ENCODE measurements at places on chromosomes 11 and 22. TPM values are rescaled to one million over a fixed set of nuclear protein-coding genes. Genes with fewer than 3 reads are reported as not detected.
A peak's percentile ranks its signal among the peaks of the same experiment; 100 is the strongest.

FAM227A gene
- 2.5 TPM for total RNA-seq

USP2 gene
- 1.3 TPM for total RNA-seq

PRDM11 gene
- total RNA-seq = 13.8 TPM

CCDC81 gene
- total RNA-seq = 1.9 TPM

PLA2G3 gene
- not detected for total RNA-seq

DNA sequence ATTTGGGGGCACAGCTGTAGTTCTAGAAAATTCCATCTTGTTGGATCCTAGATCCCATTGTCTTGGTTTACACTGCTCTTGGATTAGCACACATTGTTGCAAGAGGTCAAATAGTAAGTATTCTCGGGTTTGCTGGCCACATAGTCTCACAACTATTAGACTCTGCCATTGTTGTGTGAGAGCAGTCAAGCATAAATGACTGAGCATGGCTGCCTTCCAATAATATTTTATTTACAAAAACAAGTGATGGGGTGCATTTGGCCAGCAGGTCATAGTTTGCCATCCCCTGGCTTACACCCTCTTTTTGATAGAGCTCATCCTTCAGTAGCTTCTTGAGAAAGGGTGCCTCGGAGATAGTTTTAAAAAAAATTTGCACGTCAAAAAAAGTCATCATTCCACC is 77.9 kb upstream of the ALX4 start:
- no peaks in the 10 kb centered on the region for H3K4me1 ChIP-seq
- no peaks in the 10 kb centered on the region for H3K27me3 ChIP-seq
- no peak overlapping the region for H3K27ac ChIP-seq
- H3K4me3 ChIP-seq = no peak overlapping the region
- no peak for DNase-seq

DNA sequence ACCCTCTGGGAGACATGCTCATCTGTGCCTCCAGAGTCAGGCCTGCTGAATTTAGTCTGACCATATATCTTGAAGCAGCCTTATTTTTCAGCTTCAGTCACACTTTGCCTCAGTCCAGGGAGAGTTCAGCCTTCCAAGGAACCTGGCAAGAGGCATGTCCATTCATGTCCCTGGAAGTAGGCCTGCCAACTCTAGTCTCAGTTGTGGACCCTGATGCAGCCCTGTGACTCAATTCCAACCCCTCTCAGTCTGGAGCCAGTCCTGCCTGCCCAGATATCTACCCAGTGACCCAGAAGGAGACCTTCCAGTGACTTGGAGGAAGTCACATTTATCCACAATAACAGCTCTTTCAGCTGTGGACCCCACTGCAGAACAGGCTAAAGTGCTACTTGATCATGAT is 566.6 kb downstream of the TMEM135 start:
- no peak for DNase-seq
- no peak overlapping the region for H3K27ac ChIP-seq
- H3K4me1 ChIP-seq = no peaks in the 10 kb centered on the region
- H3K27me3 ChIP-seq = no peaks in the 10 kb centered on the region
- H3K36me3 ChIP-seq = no peaks in the 10 kb centered on the region

DNA sequence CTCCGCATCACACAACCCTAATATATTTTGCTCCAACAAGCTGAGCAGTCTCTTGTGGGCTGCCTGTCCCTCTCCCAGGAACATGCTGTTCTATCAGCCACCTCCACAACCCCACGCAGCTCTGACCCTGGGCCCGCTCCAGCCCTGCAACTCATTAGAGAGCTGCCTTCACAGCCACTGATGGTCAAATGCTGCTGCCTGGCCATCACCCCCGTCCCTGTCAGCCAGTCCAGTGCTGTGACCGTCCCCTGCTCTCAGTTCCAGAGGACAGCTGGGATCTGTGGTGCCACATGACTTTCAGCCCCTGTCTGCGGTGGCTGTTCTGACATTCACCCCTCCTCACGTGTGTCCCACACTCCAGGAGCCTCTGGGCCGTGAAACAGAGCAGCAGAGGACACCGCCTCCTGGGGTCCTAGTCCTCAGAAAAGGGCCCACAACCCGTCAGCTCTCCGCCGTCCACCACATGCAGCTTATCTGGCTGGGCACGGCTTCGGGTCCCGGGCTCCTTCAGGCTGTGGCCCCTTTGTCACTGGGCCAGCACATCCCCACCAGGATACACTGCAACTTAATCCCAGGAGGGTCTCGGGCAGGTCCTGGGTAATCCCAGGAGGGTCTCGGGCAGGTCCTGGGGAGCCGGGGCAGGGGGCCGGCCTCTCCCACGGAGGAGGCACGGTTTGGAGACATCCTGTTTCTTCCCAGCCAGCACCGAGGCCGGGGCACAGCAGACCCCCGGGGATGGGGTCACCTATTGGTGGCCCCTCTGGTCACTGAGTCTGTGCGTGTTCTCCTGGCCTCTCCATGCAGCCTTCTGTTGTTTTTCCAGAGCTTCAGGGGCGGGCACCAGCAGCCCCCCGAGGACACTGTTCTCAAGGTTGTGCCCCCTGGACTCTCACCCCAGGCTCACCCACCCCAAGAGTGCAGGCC is 15.1 kb downstream of the CRELD2 start:
- no peak overlapping the region for H3K4me3 ChIP-seq
- H3K27me3 ChIP-seq = no peaks in the 10 kb centered on the region
- H3K27ac ChIP-seq = peak overlapping the region; percentile 77

GRCh38 chr11:103946793-103947545 is 89.5 kb upstream of the DDI1 start:
- peaks cover 16% of the 10 kb centered on the region for H3K4me1 ChIP-seq
- H3K36me3 ChIP-seq = no peaks in the 10 kb centered on the region
- DNase-seq = no peak
- no peak overlapping the region for H3K27ac ChIP-seq

- no peak overlapping the region for H3K27ac ChIP-seq
- H3K36me3 ChIP-seq = no peaks in the 10 kb centered on the region
- peaks cover 3% of the 10 kb centered on the region for H3K27me3 ChIP-seq
- H3K4me1 ChIP-seq = no peaks in the 10 kb centered on the region
These were observed 3.7 kb downstream of the TRPM5 start for GRCh38 chr11:2440646-2441045.

- no peaks in the 10 kb centered on the region for H3K27me3 ChIP-seq
- DNase-seq = peak; percentile 56
- no peak overlapping the region for H3K4me3 ChIP-seq
- peak overlapping the region; percentile 84 for H3K27ac ChIP-seq
- peaks cover 44% of the 10 kb centered on the region for H3K4me1 ChIP-seq
- no peaks in the 10 kb centered on the region for H3K36me3 ChIP-seq
These were observed 78.3 kb upstream of the KCNQ1OT1 start for GRCh38 chr11:2777871-2778629.

DNA sequence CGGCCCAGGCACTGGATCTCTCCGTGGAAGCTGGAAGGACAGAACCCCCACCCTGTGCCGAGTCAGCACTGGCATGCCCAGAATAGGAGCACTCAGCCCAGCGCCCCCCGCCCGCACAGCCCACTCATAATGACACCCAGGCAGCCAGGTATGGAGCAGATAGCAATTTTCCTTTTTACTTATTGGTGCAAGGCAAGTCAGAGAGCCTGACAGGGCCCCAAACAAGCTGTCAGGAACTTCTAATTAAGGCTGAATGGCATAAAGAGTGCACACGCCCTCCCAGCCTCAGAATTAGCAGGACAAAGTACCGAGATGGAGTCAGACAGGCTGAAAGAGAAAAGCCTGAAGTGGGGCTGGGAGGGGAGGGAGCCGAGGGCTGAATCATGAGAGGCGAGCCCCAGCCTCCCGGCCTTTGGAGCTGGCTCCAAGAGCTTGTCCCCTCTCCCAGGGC is 76.9 kb downstream of the DSCAML1 start:
- no peaks in the 10 kb centered on the region for H3K27me3 ChIP-seq
- no peak for DNase-seq
- no peaks in the 10 kb centered on the region for H3K36me3 ChIP-seq
- H3K27ac ChIP-seq = no peak overlapping the region

DNA sequence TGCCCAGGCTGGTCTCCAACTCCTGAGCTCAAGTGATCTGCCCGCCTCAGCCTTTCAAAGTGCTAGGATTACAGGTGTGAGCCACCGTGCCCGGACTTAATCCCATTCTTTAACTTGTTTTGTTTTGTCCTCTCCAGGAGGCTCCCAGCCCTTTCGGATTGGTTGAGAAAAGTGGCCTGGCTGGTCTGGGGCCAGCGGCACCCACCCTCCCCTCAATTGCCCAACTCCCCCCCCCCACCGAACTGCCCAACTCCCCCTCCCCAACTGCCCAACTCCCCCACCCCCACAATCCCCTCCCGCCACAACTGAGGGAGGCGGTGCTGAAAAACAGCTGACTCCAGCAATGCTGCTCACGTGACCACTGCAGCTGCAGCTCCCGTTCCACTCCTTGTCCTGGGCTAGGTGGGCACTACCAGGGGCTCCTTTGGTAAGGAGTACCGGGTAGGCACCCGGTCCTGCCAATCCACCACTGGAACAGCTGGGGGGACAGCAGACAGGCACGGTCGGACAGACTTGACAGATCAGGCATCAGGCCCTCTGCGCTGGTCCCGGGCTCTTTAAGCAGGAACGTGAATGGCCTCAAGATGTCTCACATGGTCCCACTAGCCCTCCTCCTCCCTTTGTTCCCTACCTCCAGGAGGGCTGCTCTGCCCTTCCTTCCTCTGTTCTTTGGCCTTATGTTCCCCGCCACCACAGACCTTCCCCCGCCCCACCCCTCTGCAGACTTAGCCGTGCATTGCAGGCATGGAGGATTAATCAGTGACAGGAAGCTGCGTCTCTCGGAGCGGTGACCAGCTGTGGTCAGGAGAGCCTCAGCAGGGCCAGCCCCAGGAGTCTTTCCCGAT is at the start of gene TCN2:
TSS of gene TCN2 (plus strand) at position 720 of the 845 bp plus-strand sequence. CDS start 158 bp downstream, outside the sequence.
- peak; percentile 74 for DNase-seq
- H3K27ac ChIP-seq = no peak within 1 kb of the TSS
- H3K4me1 ChIP-seq = peaks cover 8% of the 10 kb centered on the region

- no peaks in the 10 kb centered on the region for H3K4me1 ChIP-seq
- no peak overlapping the region for H3K27ac ChIP-seq
- no peaks in the 10 kb centered on the region for H3K36me3 ChIP-seq
- H3K4me3 ChIP-seq = no peak overlapping the region
- no peaks in the 10 kb centered on the region for H3K27me3 ChIP-seq
These were observed 98.0 kb downstream of the PRR5L start for GRCh38 chr11:36394056-36394455.

DNA sequence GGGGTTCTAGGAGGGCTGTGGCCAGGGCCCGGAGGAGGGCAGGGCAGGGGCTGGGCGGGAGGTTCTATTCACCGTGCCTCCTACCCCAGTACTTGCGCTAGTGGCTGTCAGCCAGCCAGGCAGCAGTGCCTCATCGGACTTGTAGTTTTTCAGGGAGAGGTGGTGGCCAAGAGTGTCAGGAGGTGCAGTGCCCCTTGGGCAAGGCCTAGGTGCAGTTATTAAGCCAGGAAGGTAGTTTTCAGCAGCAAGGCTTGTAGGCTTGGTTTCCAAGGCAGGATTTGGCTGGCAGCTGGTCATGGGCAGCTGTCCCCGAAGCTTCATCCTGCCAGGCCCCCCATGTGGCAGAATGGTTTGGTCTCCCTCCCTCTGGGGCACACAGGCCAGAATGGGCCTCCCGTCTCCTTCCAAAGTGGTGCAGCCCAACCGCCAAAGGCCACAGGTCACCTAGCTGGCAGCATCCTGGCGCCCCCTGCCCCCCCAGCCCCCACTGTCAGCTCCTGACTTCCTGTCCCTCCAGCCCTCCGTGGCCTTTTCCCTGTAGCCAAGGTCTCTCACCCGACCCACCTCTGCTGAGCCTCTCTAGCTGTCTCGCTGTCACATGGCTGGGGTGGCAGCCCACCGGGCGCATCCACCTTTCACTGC is 8.5 kb downstream of the CCDC88B start:
- H3K4me3 ChIP-seq = no peak overlapping the region
- no peak overlapping the region for H3K27ac ChIP-seq
- no peaks in the 10 kb centered on the region for H3K4me1 ChIP-seq
- no peaks in the 10 kb centered on the region for H3K27me3 ChIP-seq
- no peaks in the 10 kb centered on the region for H3K36me3 ChIP-seq
- no peak for DNase-seq
